Activated effector memory CD4-positive, alpha-beta T cell treated with anti-CD3 and anti-CD28 coated beads, Interleukin-2, amount 50 U/mL, for 16 hours (primary cell): ENCODE measurements at places on chromosomes 11 and 22.

DNA sequence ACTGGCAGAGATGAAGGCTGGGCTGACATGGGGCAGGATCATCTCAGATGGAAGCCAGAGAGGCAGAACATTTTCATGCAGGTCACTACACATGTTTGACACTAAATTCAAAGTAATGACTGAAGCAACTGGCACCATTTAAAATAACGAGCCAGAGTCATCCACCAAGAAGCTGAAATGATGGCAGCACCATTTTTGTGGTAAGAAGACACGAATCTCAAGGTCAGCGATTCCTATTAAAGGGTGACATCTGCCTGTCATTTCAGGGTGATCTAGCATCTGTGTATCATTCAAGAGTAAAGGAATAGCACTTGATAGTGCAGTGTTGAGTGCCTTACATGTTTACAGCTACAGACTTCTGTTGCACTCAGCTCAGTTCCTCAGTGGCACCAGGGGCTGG, 113.4 kb upstream of the C11orf87 start:
- no peak for DNase-seq

- no peak for DNase-seq
These were observed 20.2 kb upstream of the KCNJ11 start for GRCh38 chr11:17408641-17409040.

DNA sequence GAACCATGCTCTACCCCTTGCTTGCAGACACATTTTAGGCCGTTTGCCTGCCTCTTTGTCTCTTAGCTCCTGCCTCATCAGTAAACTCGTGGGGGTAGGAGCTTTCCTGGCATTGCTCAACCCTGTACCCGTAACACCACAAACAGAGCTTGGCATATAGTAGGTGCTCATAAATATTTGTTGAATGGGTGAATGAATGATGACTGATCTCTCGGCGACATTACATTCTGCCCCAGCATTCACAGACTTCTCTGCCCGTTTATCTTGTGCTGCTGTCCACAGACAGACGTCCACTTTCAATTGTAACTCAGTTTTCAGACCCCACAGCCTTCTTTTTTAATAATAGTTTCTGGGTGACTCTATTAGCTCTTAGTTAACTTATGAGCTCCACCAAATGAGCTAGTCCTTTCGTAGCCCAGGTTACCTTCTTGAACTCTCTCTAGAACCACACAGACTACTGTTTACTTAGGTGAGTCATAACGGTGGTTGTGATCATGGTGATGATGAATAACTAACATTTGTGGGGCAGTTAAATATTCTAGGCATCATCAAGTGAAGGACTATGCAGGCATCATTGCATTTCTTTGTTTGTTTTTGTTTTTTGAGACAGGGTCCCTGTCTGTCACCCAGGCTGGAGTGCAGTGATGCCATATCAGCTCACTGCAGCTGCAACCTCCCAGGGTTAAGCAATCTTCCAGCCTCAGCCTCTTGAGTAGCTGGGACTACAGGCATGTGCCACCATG, 188.4 kb downstream of the ADAMTS15 start:
- DNase-seq, result no peak

DNA sequence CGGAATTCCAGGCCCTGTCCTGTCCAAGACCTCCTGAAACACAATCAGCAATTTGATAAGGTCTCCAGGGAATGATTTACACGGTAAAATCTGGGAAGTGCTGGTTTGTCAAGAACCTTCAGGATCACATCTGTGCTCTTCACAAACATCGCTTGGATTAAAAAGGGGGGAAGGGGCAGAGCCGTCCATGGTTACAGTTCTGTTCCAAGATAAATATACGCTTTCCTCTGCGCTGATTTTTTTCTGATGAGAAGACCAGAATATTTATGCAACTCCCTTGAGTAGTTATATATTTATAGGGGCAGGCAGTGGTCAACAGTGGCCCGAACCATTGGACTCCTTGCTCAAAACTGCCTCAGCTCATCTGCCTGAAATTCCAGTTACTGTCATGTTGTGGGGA, 9.2 kb upstream of the APOL5 start:
- no peak for DNase-seq

GRCh38 chr11:68013611-68014156, 3.6 kb downstream of the ALDH3B1 start:
- DNase-seq, result no peak

DNA sequence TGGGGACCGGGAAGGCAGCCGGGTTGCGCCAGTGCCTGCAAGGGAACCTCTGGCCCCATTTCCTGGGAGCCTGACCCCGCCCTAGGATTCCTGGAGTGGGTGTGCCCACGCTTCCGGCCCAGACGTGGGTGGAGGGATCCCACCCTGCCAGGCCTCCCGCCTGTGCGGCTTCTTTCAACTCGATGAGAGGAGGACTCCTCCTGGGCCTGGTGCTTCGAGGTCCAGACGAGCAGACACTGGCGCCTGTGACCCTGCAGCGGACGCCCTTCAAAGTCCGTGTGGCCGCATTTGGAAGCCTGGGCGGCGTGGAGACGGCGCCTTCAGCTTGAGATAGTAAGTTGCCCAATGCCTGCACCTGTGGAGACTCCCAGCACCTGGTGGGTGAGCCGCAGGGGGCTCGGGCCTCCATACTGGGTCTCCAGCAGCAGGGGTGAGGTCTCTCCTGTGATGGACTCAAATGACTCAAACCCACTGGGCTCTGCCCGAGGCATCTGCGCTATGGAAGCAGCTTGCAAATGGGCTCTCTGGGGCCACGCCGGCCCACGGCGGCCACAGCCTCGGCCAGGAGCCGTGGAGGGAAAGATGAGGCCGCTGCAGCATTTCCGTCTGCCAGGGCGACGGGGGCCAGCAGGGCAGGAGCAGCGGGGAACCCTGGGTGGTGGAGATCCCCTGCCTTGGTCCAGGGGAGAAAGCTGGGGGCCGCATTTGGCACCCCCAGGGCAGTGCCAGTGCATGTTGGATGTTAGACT, 64.3 kb upstream of the PPARA start:
- DNase-seq, result no peak

- DNase-seq, result no peak
These were observed 206.3 kb downstream of the DDX10 start for GRCh38 chr11:108871152-108871551.

GRCh38 chr11:36070213-36070953, 126.5 kb downstream of the LDLRAD3 start:
- no peak for DNase-seq

- no peak for DNase-seq
These were observed 1.8 kb downstream of the PRSS23 start for GRCh38 chr11:86802146-86802545.
